Caki2 (cell line): ENCODE measurements at places on chromosomes 16 and 17. TPM values are rescaled to one million over a fixed set of nuclear protein-coding genes. Genes with fewer than 3 reads are reported as not detected.

- DNase-seq, result no peak
Observed at GRCh38 chr16:8858994-8859912, 9.6 kb downstream of the CARHSP1 start.

DNA sequence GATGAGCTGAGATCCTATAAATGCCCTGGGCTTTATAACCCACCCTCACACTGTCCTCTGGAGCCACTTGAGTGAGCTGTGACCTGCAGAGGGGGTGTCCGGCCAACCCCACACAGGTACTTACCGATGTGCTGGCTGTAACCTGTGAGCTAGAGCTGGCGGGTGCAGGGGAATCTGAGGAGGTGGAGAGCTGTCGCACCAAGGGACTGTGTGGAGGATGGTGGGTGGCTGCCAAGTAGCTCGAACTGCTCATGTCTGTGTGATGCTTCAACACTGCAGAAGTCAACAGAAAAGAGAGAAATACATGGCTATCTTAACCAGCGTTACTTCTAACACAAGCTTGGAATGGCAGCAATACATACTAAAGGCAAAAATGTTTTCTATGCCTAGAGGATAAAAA is 39.4 kb downstream of the STH start:
- DNase-seq, result no peak

GRCh38 chr17:69192754-69193153 is 35.9 kb downstream of the ABCA10 start:
- DNase-seq, result no peak

The GAS2L2 gene
- total RNA-seq, result not detected in 2 replicates

The JPH3 gene
- 0.03 TPM in 1 of 2 replicates, not detected in the other for total RNA-seq

- DNase-seq, result no peak
Observed at GRCh38 chr16:48176635-48177408, 21.0 kb upstream of the ABCC12 start.

GRCh38 chr17:38745545-38745944 is 2.6 kb downstream of the PCGF2 start:
- peak; percentile 28 for DNase-seq

The OR2C1 gene
- total RNA-seq, result not detected in 2 replicates
